Hematopoietic multipotent progenitor cell treated with erythropoietin and hydrocortisone succinate and interleukin-3 and kit ligand, for 8 days (in vitro differentiated cells): ENCODE measurements at places on chromosomes 6 and 20.

- peak; percentile 55 for DNase-seq
These were observed 49.6 kb upstream of the SLC22A1 start for GRCh38 chr6:160071805-160072690.

- DNase-seq, result no peak
These were observed 1.7 kb downstream of the SAPCD1 start for GRCh38 chr6:31764198-31764597.

GRCh38 chr20:9496155-9496554 is 18.2 kb upstream of the LAMP5 start:
- DNase-seq, result no peak

GRCh38 chr6:13375360-13375878 is 47.1 kb upstream of the TBC1D7 start:
- no peak for DNase-seq

- no peak for DNase-seq
These were observed 70.3 kb downstream of the HUS1B start for GRCh38 chr6:586553-586952.
